GM12878 (cell line): ENCODE measurements at places on chromosomes 1 and 21. TPM values are rescaled to one million over a fixed set of nuclear protein-coding genes. Genes with fewer than 3 reads are reported as not detected.

DNA sequence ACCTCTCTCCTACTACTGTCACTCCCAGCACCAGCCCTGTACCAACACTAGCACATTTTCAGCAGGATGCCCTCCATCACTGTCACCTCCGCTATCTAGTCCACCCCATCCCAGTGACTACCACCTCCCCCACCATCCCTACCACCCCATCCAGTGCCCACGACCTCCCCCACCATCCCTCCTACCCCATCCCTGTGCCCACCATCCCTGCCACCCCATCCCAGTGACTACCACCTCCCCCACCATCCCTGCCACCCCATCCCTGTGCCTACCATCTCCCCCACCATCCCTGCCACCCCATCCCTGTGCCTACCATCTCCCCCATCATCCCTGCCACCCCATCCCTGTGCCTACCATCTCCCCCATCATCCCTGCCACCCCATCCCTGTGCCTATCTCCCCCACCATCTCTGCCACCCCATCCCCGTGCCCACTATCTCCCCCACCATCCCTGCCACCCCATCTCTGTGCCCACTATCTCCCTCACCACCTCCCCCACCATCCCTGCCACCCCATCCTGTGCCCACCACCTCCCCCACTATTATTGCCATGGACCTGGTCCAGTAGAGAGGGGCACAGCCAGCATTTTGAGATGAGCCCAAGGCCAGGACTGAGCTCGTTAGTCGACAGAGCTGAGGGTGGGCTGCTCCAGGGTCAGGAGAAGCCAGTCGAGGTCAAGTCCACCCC, 45.7 kb downstream of the DISP3 start:
- DNase-seq: no peak

The LCE5A gene
- total RNA-seq: not detected in 2 replicates

DNA sequence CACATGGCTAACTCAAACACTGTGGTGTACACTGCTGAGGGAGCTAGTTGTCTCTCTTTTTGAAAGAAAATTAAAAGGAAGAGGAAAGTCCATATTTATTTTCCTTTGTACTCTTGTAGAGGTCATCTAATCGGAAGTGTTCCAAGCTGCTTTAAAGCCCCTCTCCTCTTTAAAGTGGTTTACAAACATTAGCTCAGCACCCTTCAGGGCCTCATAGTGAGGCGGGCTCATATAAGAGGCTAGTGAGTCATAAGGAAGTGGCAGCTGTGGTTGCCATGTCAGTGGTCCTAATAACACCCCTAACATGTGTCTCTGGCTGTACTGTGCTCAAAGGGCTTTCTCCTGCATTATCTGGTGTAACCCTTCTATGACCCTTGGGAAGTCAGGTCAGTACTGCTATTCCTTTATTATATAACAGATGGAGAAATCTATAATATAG, 104.4 kb upstream of the SERBP1 start:
- DNase-seq: no peak

The USH2A gene
- not detected in 2 replicates for total RNA-seq

- DNase-seq: no peak
Observed at GRCh38 chr1:246527402-246528088, 20.5 kb upstream of the SMYD3 start.

- no peak for DNase-seq
Observed at GRCh38 chr1:159854693-159855192, 7.7 kb downstream of the VSIG8 start.

DNA sequence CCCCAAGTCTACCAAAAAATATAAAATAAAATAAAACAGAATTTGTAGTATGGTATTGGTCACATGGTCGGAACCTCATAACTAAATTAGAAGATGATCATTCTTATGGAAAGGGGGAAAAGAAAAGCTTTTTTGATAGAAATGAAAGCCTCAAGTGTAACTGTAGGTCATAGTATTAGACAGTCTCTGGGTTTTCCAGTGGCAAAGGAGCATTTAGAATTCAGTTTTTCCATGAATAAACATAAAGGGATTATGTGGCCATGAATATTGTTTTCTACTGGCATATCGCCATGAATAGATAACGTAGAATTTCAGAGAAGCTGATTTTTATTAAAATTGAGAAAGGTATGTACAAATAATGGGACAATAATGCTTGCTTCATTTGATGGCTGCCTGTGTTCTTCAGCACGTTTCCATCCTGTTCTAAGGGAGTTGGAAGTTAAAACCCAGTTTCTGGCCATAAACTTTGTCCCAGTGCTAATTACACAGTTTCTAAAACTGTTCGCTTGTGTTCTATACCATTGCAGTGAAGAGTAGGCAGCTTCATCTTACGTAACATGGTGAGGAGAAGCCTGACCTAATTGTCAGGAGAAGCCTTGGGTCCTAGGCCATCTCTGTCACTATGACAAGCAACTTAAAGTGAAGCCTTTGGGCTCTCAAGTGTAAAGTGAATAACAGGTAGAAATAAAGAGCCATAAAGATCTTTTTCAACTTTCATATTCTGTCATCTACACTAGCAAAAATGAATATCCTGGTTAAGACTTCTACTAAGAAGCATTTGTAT, 70.5 kb upstream of the PGD start:
- DNase-seq: no peak

The PGBD5 gene
- total RNA-seq: 0.03 TPM in 1 of 2 replicates, not detected in the other

GRCh38 chr1:61585714-61586113, 139.2 kb downstream of the TM2D1 start:
- no peak for DNase-seq

DNA sequence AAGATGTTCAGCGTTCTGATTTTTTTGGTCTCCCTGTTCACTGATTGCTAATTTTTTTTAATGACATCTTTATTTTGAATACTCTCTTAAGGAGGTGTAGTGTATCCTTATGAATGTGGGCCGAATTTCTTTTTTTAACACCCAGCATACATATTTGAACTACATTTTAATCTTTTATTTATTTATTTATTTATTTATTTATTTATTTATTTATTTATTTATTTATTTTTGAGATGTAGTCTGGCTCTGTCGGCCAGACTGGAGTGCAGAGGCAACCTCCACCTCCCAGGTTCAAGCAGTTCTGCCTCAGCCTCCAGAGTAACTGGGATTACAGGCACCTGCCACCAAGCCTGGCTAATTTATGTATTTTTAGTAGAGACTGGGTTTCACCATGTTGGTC, 15.1 kb downstream of the ZBTB8A start:
- no peak for DNase-seq

GRCh38 chr1:151989211-151989862, 4.3 kb downstream of the S100A10 start:
- no peak for DNase-seq

- DNase-seq: peak; percentile 75
Observed at GRCh38 chr1:35539073-35539823, 18.0 kb downstream of the KIAA0319L start.

DNA sequence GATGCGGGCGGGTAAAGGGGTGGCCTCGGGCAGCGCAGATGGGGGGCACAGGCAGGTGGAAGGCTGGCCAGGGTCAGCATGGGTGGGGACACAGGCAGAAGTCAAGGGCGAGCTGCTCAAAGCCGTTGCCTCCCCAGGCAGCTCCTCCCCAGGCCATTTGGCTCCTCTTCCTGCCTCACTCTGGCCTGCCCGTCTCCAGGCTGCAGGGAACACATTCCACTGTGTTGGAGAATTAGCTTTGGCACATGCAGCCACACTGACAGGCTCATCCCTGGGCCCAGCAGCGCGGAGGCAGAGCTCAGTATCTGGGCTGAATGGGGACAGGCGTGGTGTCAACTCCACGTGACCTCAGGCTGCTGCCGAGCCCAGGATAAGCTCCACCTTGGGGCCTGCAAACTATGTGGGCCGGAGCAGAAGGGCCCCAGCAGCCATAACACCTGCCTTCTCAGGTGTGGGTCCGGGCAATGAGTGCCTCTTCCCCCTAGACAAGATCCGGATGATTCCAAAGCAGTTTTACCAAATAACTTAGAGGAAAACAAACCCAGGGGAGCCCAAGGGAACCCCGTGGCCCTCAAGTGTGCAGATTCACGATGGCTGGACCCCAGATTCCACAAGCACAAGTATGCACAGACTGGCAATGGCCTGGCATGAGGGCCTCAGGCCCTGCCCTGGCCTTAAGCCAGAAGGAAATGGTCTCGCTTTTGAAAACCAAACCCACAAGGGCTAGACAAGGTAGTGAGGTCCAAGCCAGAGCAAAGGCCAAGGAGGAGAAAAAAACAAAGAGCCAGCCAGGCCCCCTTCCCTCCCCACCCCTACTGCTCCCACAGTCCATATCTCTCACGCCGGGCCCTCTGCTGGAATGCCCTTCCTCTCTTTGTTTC, 40.2 kb downstream of the HSPG2 start:
- no peak for DNase-seq

DNA sequence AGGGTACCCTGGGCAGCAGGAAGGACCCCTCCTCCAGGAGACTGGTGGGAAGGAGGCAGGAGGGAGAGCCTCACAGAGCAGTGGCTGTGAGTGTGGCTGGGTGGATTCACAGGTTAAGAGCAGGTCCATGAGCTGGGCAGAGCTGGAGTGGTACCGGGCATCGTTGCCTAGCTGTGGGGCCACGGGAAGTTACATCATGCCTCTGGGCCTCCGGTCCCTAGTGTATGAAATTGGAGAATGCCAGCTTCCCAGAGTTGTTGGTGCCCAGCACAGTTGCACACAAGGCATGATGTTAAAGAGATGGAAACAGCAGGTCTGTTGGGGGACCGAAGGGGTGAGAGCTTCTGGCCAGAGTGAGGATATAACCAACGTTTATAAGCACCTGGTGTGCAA, 18.5 kb downstream of the FOXO6 start:
- DNase-seq: no peak

- no peak for DNase-seq
Observed at GRCh38 chr1:228403231-228403631, 3.4 kb downstream of the TRIM11 start.
